ENCODE measurements at places on chromosomes 3 and 15.

- DNase-seq, result no peak
Observed at GRCh38 chr3:161028555-161029153, 76.5 kb downstream of the B3GALNT1 start.

DNA sequence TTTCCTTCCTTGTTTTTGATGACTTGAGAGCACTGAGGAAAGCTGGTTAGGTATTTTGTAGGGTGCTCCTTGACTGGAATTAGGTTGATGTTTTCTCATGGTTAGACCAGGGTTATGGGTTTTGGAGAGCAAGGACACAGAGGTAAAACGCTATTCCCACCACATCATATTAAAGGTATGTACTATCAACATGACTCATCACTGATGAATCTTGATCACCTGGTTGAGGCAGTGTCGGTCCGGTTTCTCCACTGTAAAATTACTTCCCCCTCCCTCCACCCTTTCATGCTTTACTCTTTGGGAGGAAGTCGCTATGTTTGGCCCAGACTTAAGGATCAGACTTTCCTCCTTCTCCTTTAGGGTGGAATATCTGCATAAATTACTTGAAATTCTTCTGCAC lies 201.6 kb downstream of the EDEM1 start:
- no peak for DNase-seq

- DNase-seq, result no peak
Observed at GRCh38 chr3:192916371-192917027, 1.2 kb downstream of the MB21D2 start.

- DNase-seq, result no peak
Observed at GRCh38 chr3:112770951-112771350, 75.7 kb downstream of the CD200R1L start.

DNA sequence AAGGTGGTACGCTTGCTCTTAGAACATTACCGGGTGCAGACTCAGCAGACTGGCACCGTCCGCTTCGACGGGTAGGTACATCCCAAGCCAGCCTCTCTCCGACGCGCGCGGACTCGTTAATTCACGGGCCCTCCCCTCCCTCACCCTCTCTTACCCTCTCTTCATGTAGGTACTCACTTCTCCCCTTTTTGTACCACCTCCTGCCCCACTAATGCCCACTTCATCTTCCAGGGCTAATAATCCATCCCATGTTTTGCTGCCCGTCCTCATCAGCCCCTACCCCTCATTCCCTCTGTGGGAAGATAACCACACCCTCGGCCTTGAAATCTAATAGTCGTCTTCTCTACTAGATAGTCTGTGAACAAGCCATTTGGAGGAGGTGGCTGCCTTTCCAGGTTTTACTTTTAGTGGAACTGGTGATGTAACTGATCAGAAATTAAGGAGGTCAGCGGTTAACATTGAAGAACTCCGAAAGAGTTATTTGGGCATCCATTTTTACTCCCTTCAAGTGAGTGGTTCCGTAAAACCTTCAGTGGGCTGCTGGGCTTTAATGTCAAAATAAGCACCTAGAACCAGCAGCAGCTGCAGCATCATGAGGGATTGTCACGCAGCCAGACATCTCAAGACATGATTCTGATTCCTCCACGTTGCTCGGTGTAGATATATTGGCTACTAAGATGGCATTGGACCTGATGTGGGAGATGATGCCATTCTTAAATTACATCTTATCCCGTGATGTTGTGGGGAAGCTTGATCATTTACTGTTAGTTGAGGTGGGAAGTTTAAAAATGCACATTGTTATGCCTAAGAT lies 1.3 kb downstream of the FEM1B start:
- no peak for DNase-seq

DNA sequence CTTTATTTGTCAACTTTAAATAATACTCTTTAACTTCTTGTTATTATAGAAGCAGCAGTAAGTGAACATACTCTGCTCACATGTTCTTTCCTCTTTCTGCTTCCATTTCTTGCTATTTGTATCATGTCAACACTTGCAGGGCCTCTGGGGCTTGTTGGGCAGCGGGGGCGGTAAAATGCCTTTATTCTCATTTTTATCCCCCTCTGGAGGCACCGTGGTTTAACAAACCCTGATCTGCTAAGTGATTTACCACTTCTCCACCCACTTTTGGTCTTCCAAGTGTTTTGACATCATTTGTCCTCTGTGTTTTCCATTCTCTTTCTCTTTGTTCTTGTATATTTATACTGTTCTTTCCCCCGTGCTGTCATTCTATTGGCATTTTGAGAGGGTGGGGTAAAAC lies 33.9 kb downstream of the SCN10A start:
- DNase-seq, result no peak

- no peak for DNase-seq
Observed at GRCh38 chr3:24419067-24419791, 75.4 kb downstream of the THRB start.

DNA sequence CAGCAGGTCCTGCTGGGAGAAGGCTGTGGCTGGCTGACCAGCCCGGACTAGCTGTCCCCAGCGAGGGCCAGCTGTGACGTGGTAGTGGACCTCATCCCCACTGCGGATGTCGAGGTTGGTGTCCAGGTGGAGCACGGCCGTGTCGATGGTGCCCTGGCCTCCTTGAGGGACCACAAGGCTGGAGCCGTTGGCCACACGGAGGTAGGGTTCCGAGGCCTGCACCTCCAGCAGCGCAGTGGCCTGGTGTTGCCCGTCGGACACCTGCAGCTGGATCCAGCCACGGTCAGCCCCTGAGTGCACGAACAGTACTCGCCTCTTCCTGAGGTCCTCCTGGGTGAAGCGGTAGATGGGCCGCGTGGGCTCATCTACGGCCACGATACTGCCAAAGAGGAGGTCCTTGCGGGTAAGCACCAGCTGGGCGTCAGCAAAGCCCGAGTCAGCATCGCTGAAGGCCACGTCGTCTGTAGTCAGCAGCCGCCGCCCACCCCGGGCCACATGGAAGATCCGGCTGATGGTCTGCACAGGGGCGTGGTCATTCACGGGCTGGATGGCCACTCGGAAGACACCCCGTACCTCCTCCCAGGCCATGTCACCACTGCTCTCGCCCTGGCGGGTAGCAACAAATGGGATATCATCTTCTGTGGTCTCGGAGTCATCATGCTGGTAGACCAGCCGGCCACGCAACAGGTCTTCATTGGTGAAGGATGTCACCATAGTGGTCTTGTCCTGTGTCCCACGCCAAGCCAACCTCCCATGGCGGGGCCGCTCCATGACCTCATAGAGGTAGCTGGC lies 25.0 kb downstream of the CSPG4 start:
- DNase-seq, result no peak

GRCh38 chr3:125129512-125129997 lies 73.8 kb upstream of the HEG1 start:
- no peak for DNase-seq

DNA sequence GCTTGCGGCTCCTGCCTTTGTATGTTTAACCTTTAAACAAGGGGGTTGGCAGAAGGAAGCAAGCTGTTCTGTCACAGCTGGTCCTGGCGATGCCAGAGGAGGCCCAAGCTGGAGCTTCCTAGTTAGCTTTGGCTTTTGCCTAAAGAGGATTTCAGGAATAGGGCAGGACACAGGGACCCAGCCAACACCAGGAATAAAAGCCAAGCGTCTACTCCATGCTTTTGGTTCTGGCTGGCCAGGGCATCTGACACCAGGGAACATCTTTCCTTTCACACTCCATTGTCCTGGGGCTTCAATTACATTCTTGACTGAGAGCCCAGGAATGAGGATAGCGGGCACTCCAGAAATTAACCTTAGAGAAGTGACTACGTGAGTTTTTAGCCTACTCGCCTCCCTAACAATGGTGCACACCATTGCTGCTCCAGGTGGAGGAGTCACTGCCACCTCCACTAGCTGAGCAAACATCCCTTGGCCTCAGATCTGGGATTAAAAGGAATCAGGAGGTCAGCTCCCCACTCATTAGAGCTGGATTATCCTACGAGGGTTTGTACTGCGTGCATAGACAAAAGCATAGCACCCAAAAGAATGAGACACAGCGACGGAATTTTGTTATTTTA lies 38.2 kb downstream of the TPM1 start:
- no peak for DNase-seq

DNA sequence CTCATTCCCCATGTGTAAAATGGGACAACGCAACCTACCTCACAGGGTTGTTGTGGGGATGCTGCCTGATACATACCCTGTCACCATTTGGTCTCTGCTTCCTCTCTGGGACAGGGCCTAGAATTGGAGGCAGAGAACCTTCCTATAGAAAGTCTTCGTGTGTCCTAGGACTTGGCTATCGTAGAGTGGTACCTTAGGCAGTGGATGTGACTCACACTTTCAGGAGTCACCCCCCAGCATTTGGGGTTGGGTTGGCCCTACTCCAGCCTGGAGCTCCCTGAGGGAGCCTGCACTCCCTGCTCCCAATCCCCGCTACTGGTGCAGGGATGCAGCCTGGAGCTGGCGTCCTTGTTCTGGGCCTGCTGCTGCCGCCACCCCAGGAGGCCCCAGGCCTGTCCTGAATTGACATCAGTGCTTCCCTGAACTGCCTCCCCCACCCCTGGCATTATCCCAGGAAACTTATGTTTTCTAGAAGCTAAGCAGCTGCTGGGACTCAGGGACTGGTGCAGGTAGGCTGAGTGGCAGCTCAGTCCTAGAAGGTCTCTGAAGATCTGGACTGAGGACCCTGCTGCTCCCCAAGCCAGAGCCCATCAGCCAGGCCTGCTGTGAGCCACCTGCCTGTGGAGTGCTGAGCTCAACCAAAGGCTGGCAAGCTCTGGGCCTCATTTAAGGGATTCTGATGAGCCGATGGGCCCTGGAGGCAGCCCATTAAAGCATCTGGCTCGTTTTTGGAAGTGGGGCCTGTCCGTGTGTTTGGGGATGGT lies 9.9 kb downstream of the C15orf39 start:
- DNase-seq, result no peak

DNA sequence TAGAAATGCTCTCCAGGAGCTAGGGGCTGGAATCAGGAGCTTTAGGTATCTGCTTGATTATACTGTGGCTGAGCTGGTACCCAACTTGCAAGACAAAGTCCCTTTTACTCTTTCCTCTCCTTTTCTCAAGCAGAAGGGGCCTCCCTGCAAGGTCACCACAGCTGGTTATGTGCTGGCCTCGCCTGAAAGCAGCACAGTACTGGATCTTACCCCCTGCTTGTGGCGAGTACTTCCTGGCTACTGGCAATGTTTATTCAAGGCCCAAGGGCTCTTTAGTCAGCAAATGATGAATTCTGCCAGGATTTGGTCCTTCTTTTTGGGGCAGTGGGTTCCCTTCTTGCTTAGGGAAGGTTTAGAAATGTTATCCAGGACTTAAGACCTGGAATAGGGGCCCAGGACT lies 234.6 kb downstream of the RAP2B start:
- no peak for DNase-seq

DNA sequence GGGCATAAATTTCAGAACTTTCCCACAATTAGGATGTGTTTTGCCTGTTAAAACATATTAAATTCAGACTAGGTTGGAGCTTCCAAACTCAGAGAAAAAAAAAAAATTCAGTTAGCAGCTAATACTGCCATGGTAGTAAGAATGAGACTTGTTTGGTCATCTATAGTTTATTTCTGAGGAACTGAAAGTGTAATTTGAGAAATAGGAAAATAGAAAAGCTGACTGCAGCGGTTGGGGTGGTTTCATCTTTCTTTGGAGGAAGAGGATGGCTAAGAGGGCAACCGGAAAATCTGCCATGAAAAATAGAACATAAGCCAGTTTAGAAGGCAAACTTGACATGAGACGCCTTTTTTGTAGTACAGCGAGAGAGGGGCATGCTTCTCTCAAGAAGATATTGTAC lies 371.2 kb upstream of the ROBO2 start:
- no peak for DNase-seq

DNA sequence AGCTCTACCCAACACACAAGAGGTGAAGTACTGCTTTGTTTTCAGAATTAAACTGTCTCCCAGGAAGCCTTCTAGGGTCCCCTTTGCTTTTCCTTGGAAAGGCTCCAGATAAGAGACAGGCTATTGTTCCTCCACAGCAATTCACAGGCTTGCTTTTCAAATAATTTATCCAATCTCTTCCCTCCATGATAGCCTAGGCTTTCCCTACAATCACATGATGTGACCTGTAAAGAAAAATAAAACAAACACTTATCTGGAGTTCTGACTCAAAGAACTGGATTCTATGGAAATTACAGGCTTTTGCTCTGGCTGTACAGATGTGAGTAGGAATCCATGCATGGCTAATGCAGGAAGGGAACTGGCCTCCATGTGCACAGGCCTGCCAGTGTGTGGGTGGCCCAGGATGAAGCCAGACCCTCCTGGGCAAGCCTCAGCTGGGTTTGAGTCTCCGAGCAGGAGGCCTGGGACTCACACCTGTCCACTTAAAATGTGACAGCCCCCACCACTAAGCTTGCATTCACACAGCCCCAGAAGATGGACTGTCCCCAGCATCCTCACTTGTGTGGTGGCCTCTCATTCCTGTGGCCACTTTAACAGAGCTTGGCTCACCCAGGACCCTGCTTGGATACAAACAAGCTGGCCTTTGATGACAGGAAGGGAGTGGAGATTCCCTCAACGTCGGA lies 75.8 kb upstream of the LEKR1 start:
- DNase-seq, result no peak

DNA sequence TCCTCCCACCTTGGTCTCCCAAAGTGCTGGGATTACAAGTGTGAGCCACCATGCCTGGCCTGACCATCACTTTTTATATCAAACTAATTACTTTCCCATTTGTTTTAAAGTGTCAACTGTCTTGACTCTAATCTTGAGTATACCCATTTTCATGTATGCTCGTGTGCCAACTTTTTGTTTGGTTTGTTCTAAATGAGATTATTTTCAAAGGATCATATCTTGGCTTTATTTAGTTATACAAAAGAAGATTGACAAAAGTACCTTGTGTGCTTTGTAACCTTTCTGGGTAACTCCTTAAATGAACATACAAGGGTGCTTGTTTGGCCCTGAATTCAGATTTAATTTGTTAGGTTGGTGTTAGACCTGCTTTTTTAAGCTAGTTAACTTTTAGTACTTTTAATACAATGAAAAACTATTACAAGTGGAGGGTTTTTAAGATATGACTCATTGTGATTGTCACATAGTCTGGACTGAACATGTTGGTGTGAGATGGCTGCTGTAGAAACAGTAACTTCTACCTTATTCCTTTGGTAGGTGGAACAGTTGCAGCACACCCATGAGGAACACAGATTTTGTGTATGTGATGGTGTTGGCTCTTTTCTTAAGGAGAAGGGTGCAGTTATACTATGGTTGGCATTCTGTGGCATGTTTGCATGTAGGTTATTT lies 10.7 kb downstream of the KIF23 start:
- no peak for DNase-seq

DNA sequence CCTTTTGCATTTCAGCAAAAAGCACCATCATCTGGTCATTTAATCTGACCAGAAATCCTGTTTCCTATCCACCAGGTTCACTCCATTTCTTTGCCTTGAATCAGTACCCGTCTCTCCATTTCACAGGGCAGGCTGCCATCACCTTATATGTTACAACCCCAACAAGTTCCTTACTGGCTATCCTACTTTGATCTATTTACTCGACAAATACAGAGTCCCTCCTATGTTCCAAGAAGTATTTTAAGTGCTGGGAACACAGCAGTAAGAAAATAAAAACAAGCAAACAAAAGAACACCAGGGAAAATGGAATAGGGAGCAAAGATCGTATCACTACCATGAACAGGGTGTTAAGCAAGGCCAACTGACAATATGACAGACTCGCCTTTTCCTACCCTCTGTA lies 295.2 kb upstream of the WNT5A start:
- no peak for DNase-seq

Measured in CD4-positive, alpha-beta T cell treated with Interleukin-17A for 1 hour (primary cell).